Uterus (tissue), 4 donors: ENCODE measurements at places on chromosomes 1 and 21. TPM values are rescaled to one million over a fixed set of nuclear protein-coding genes. Genes with fewer than 3 reads are reported as not detected.

GBP2 gene
- total RNA-seq = 18.4 TPM

GRCh38 chr1:3697810-3698209 is 45.5 kb downstream of the TP73 start:
- H3K27ac ChIP-seq = no peak overlapping the region
- DNase-seq = no peak
- no peak overlapping the region for H3K4me3 ChIP-seq
- no peaks in the 10 kb centered on the region for H3K36me3 ChIP-seq
- no peaks in the 10 kb centered on the region for H3K4me1 ChIP-seq

EXTL1 gene
- 0.26 TPM for total RNA-seq

RAD54L gene
- 1.2 TPM for total RNA-seq

SPRR2B gene
- not detected for total RNA-seq

DNA sequence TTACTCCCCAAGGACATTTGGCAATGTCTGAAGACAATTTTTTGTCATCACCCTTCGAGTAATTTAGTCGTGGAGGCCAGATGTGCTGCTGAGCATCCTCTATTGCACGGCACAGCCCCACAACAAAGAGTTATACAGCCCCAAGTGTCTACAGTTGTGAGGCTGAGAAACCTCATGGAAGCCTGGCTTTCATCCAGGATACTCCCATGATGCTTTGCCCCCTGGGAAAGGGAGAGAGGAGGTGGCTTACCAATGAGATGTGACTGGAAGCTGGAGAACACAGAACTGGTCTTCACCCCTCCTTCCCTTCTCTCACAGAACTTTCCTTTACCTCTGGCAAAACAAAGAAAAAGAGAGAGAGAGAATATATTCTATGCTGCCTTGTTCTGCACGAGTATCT is 150.9 kb upstream of the VAMP3 start:
- H3K27me3 ChIP-seq = no peaks in the 10 kb centered on the region
- no peak overlapping the region for H3K4me3 ChIP-seq
- no peak for DNase-seq
- H3K27ac ChIP-seq = no peak overlapping the region
- no peaks in the 10 kb centered on the region for H3K4me1 ChIP-seq
- H3K36me3 ChIP-seq = no peaks in the 10 kb centered on the region

RHOU gene
- 37.9 TPM for total RNA-seq

DNA sequence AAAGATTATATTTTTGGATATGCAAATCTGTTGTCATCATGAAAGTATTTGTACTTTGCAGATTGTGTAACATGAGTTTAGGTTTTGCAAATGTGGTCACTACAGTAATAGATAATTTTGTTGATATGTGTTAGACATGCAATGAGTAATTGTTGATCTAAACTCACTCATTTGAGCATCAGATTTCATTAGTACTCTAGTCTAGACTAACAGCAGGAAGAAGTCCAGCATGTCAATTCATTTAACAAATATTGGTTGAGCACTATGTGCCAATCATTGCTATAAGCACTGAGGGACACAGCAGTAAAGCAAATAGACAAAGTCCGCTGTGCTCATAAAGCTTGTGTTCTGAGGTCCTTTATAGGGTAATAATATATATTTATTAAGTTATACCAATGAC is 350.0 kb downstream of the USP25 start:
- DNase-seq = no peak
- H3K27me3 ChIP-seq = no peaks in the 10 kb centered on the region
- H3K4me1 ChIP-seq = no peaks in the 10 kb centered on the region
- no peaks in the 10 kb centered on the region for H3K36me3 ChIP-seq
- H3K27ac ChIP-seq = peak overlapping the region; percentile 90
- no peak overlapping the region for H3K4me3 ChIP-seq

GRCh38 chr1:48869116-48869893 is 92.6 kb upstream of the BEND5 start:
- no peak for DNase-seq
- no peak overlapping the region for H3K4me3 ChIP-seq
- H3K27me3 ChIP-seq = no peaks in the 10 kb centered on the region
- H3K4me1 ChIP-seq = no peaks in the 10 kb centered on the region

GRCh38 chr1:50097021-50097679 is 11.6 kb upstream of the ELAVL4 start:
- H3K4me3 ChIP-seq = no peak overlapping the region
- no peaks in the 10 kb centered on the region for H3K27me3 ChIP-seq
- no peaks in the 10 kb centered on the region for H3K36me3 ChIP-seq
- DNase-seq = no peak
- no peak overlapping the region for H3K27ac ChIP-seq

DNA sequence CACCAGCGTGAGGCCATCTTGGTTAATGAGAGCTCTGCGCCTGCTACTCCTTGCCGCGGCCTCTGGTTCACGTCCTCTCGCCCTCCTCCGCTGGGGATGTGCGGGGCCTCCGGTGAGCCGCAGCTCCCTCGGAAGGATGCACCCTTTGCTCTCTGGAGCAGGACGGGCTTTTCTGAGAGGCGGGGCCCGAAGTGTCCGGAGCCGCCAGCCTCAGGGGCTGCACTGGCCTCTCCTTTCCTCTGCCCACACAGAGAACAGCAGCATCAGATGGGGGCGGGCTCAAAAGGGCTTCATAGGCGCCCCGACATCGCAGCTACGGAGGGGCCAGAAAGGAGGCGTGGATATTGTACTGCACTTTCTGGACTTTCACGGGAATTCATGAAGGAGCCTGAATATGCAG is 284.7 kb downstream of the CAMTA1 start:
- peak overlapping the region; percentile 26 for H3K4me3 ChIP-seq
- H3K27ac ChIP-seq = no peak overlapping the region
- no peak for DNase-seq
- H3K27me3 ChIP-seq = no peaks in the 10 kb centered on the region
- H3K4me1 ChIP-seq = no peaks in the 10 kb centered on the region

FAM229A gene
- total RNA-seq = not detected

GRCh38 chr1:206455666-206456344 is 14.5 kb upstream of the IKBKE start:
- H3K27ac ChIP-seq = no peak overlapping the region
- no peaks in the 10 kb centered on the region for H3K27me3 ChIP-seq
- no peak overlapping the region for H3K4me3 ChIP-seq
- no peaks in the 10 kb centered on the region for H3K36me3 ChIP-seq
- no peak for DNase-seq

DNA sequence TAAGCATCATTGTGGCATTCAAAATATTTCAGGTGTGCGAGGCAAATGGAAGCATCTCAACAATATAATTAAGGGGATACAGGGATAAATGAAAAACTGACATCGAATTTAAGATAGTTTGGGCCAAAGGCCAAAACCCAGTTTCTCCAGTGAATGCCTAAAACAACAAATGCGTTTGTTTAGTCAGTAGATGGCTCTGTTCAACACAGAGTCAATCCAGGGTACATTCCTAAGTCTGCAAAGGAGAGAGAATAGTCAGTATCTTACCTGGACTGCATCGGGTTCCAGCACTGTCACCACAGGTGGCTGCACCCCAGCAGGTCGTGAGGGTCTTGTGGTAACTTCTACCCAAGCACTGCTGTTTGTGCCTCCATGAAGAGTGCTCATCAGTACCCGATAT is 321.1 kb downstream of the KCTD3 start:
- peaks cover 3% of the 10 kb centered on the region for H3K27me3 ChIP-seq
- no peak for DNase-seq
- H3K4me1 ChIP-seq = no peaks in the 10 kb centered on the region
- no peaks in the 10 kb centered on the region for H3K36me3 ChIP-seq
- H3K4me3 ChIP-seq = no peak overlapping the region
- no peak overlapping the region for H3K27ac ChIP-seq

NRAS gene
- total RNA-seq = 57.9 TPM

DNA sequence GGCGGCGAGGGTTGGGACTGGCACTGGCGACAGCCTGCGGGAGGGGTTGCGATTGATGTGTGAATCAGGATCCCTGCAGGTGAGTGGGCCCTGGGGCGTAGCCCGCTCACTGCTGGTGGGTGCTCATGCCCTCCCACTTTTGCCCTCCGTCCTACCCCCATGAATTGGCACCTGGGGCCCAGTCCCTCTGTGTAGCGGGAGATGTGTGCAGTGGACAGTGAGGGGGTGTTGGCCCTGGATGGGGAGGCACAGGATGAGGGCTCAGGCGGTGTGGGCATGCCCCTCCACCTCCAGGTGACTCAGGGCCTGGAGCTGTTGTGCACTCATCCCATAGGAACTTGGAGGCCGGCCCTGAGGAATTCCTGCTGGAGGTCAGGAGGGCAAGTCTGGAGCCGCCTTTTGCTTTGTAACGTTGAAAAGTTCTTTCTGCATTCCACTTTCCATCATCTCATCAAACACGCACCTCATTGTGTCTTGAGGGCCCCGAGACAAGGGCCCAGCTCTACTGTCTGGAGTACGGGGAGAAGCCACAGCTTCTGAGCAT is 3.0 kb downstream of the PEAR1 start:
- peak; percentile 48 for DNase-seq
- no peaks in the 10 kb centered on the region for H3K4me1 ChIP-seq
- no peaks in the 10 kb centered on the region for H3K36me3 ChIP-seq
- no peaks in the 10 kb centered on the region for H3K27me3 ChIP-seq
- no peak overlapping the region for H3K4me3 ChIP-seq

PRAMEF27 gene
- total RNA-seq = not detected

DNA sequence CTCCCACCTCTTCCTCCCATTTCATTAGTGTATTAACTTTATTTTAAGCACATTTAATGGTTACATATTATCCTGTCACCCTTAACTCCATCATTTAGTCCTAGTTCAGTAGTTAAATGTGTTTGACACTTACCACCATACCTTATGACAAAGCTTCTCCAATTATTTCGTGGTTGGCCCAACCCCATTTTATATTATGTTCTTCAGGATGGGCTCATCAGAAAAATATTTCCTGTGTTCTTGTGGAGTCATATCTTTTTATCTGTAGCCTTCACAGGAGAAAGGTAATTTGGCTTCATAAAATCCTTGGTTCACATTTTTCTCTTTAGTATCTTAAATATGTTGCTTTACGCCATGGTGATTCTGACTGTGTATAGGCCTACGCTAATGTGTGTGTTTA is 142.3 kb upstream of the COL6A1 start:
- no peaks in the 10 kb centered on the region for H3K4me1 ChIP-seq
- no peak overlapping the region for H3K4me3 ChIP-seq
- no peaks in the 10 kb centered on the region for H3K27me3 ChIP-seq
- DNase-seq = no peak
- H3K36me3 ChIP-seq = no peaks in the 10 kb centered on the region

DNA sequence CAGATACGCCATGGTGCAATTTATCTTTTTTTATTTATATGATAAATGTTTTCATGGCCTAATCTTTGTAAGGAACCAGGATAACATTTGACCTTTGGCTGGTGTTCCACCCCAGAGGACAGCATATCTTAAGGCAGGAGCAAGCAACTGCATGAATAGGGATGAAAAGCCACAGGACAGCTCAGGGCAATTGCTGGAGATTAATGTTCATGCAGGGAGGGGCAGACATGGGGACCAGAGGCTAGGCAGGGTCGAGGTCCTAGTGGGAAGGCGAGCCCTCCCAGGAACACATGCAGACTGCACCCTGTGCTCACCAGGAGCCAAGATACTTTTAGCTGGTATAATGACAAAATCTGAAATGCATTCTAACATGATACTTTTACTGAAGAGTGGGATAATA is 74.4 kb upstream of the HAO2 start:
- no peaks in the 10 kb centered on the region for H3K36me3 ChIP-seq
- DNase-seq = no peak
- no peaks in the 10 kb centered on the region for H3K4me1 ChIP-seq
- no peak overlapping the region for H3K27ac ChIP-seq
- H3K4me3 ChIP-seq = no peak overlapping the region

LCE2C gene
- total RNA-seq = not detected

- no peaks in the 10 kb centered on the region for H3K36me3 ChIP-seq
- H3K27ac ChIP-seq = no peak overlapping the region
- no peaks in the 10 kb centered on the region for H3K27me3 ChIP-seq
- H3K4me3 ChIP-seq = no peak overlapping the region
- no peak for DNase-seq
These were observed 30.2 kb upstream of the CD1D start for GRCh38 chr1:158150523-158150922.

DNA sequence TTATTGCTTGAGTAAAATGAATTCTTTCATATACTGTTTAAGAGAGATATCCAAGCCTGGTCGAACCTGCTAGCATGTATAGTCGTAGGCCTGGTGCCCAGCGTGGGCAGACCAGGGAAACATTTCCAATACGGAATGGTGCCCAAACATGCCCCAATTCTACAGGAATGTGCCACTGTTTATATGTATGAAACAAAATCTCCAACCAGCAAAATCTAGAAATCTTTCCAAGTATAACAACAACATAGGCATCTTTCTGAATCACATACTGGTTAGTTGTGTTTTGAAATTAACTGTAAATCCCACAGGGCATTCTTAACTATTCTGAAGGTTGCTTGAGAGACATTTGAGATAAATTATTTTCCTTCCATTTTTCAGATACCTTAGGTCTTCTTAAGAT is 17.0 kb upstream of the ABCD3 start:
- no peaks in the 10 kb centered on the region for H3K36me3 ChIP-seq
- H3K27me3 ChIP-seq = no peaks in the 10 kb centered on the region
- no peaks in the 10 kb centered on the region for H3K4me1 ChIP-seq
- H3K4me3 ChIP-seq = no peak overlapping the region

GRCh38 chr1:29547300-29547699 is 311.0 kb downstream of the PTPRU start:
- H3K4me3 ChIP-seq = no peak overlapping the region
- no peak overlapping the region for H3K27ac ChIP-seq
- H3K4me1 ChIP-seq = no peaks in the 10 kb centered on the region
- H3K27me3 ChIP-seq = no peaks in the 10 kb centered on the region

CRP gene
- 2.1 TPM for total RNA-seq
